ENCODE measurements at places on chromosomes 6 and 20.

- no peak for DNase-seq
Measured at GRCh38 chr20:2387180-2387577, 6.5 kb downstream of the TGM6 start.

DNA sequence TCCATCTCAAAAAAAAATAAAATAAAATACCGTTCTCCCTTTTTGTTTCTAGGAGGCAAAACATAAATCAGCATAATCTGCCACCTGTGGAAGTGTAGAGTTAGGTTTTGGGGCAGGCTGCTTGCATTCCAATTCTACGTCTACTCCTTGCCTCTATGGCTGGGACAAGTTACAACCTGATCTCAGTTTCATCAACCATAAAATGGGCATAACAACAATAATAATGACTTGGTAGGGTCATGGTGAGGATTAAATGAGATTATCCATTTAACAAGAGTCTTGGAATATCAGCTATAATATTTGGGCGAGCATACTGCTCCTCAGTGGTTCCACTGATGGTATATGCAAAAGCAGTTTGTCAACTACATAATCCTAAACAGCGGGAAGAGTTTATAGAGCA lies 3.7 kb upstream of the RAE1 start:
- no peak for DNase-seq

GRCh38 chr20:32332614-32333013 lies 25.5 kb upstream of the ASXL1 start:
- DNase-seq: no peak

- peak; percentile 64 for DNase-seq
Measured at GRCh38 chr6:106084106-106084988, 1.8 kb upstream of the PRDM1 start.

DNA sequence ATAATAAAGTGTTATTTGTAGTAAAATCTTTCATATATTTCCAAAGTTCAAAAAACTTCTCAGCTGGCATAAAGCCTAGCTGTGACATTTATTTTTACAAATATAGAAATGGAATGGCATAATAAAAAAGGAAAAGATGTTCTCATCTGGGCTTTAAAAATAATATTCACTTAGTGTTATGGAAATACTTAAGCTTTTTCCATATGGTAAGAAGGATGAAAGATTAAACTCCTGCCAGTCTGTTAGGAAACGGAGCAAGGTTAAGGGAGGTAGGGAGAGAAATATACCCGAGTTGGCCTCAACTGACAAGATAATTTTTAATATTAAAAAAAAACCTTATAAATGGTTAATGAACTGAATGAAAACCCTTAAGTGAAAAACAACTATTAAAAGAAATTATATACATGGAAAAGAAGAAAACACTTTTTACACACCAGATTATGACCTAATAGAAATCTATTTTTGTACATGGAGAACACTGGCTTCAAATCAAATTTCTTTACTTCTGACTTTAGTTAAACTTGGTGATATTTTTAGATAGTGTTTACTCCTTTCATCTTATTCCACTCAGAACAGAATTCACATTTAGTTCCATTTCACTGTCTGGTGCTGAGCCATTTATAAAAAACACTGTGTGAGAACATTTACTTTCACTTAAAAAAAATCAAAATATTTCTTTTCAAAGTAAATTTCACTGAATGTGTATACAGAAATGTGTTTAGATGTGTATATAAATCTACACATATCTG lies 137.0 kb downstream of the DST start:
- no peak for DNase-seq

- DNase-seq: no peak
Measured at GRCh38 chr20:52190437-52191131, 995 bp downstream of the ZFP64 start.

DNA sequence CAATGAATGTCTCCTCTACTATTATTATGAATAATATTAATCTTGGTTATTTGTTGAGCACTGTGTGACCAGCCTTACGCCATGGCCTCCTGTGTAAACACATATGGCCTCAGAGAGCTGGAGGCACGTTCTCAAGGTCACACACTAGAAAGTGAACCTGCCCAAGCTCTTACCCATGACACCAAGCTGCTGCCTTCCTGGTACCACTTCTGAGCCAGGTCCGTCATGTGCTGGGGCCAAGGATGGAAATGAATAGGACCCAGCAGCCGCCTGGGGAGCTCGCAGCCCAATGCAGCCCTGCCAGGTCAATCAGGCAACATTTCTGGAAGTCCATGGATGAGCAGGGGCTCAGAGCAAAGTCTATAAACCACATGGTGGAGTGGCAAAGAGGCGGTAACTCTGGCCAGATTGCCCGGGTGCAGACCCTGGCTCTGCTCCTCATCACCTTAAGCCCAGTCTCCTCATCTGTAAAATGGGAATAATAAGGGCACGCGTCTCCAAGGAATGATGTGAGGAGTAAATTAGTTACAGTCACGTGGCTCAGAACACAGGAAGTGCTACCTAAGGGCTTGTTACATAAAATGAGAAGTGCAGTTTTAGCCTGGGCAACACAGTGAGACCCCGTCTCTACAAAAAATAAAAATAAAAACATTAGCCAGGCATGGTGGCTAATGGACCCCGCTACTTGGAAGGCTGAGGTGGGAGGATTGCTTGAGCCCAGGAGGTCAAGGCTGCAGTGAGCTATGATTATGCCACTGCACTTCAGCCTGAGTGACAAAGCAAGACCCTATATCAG lies 61.5 kb downstream of the JPH2 start:
- DNase-seq: no peak

GRCh38 chr6:46645265-46645664 lies 7.4 kb downstream of the CYP39A1 start:
- DNase-seq: no peak

- no peak for DNase-seq
Measured at GRCh38 chr6:33957892-33958525, 154.2 kb upstream of the MLN start.

GRCh38 chr6:34536251-34536958 lies 19.7 kb downstream of the SPDEF start:
- DNase-seq: no peak

DNA sequence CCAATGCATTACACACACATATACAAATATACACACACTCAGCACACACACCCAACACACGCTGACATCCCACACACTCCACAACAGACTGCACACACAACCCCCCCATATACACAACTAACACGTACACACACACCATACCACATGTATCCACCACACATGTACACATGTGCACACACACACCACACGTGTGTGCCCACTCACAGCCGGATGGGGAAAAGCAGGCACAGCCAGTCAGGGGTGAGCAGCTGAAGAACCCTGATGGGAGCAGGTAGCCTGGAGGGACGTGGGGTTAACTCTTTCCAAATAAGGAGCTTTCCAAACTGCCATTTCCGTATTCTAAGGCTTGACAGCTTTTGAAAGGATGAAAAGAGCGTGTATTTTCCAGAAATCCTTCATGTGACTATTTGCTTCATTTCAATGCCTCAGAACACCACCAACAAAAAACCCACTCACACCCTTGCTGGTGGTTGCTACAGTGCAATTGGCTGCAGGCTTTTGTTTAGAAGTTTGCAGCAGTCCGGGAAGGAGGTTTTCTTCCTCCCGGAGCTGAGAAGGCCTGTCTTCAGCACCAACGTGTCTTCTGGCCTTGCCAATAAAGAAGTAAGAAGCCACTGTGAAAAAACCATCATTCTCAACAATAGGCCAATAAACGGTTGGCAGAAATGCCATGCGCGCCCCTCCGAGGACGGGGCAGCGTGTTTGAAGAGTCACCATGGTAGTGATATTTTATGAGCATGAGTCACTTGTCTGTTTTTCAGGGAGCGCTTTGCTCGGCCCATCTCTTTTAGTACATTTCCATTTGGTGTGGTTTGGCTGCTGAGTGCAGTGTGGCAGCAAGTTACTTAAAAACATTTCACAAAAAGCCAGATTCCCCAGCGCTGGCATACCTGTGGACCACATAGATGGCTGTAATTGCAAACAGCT lies 131.3 kb upstream of the GMDS start:
- DNase-seq: no peak

GRCh38 chr6:9020001-9020400 lies 584.7 kb upstream of the SLC35B3 start:
- no peak for DNase-seq

DNA sequence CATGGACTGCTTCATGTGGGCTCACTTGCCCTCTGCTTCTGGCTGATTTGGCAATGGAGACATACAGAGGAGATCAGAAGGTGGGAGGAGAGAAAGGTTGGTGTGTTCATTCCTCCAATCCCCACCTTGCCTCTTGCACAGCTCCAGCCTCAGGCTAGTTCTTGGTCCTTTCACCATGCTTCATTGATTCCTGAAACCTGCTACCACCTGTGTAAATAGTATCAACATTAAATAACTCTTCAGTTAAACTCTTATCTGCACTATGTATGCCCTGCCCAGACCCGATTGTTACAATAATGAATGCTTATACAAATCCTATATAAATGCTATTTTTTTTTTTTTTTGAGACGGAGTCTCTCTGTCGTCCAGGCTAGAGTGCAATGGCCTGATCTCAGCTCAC lies 174.5 kb downstream of the CD83 start:
- no peak for DNase-seq

DNA sequence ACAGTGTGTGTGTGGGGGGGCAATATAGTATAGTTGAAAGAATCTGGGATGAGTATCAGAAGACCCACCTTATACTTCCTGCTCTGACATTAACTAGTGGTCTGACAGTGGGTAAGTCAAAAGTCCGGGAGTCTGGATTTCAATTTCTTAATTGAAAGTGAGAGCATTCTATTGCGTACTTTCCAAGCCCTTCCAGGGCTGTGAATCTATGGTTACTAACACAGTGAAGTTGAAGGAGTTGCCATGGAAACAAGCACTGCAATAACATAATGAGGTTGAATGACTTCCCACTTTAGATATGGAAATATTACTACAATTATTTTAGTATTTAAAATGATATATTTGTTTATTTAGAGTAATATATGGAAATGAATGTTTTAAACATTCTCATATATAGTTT lies 80.2 kb downstream of the MLIP start:
- no peak for DNase-seq

GRCh38 chr6:136306466-136306865 lies 16.8 kb upstream of the BCLAF1 start:
- DNase-seq: peak; percentile 99

GRCh38 chr6:119934816-119935215 lies 585.3 kb upstream of the MAN1A1 start:
- no peak for DNase-seq

DNA sequence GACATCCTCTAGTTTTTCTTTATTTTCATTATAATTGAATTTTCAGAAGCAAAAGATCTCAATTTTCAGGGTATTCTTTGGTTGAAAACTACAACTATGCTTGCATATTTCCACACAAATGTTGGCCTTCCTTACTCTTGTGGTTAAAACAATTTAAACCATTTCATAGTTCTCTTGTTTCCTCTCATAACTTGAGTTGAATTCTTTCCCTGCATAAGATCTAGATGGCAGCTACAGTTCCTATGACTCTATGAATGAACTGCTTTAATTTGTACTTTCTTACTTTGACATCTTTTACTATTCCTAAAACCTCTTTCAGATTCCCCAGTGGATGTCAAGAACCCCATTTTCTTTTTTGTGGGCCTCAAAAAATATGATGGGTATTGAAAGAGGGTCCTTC lies 564.5 kb downstream of the NKAIN2 start:
- no peak for DNase-seq

Data from pons (tissue), 1 donor.